RPMI7951 (cell line): ENCODE measurements at places on chromosomes 11 and 22. TPM values are rescaled to one million over a fixed set of nuclear protein-coding genes. Genes with fewer than 3 reads are reported as not detected.

GRK2 gene
- 22.0 and 32.9 TPM in 2 replicates for total RNA-seq

POTEH gene
- 0.24 and 0.29 TPM in 2 replicates for total RNA-seq

SPI1 gene
- total RNA-seq, result not detected in 2 replicates

BTG4 gene
- total RNA-seq, result 0.78 TPM in 1 of 2 replicates, not detected in the other

STX5 gene
- total RNA-seq, result 40.7 and 43.1 TPM in 2 replicates

OOSP1 gene
- total RNA-seq, result not detected in 2 replicates

PGA5 gene
- not detected in 2 replicates for total RNA-seq

NPTXR gene
- 0.12 and 0.39 TPM in 2 replicates for total RNA-seq

DNA sequence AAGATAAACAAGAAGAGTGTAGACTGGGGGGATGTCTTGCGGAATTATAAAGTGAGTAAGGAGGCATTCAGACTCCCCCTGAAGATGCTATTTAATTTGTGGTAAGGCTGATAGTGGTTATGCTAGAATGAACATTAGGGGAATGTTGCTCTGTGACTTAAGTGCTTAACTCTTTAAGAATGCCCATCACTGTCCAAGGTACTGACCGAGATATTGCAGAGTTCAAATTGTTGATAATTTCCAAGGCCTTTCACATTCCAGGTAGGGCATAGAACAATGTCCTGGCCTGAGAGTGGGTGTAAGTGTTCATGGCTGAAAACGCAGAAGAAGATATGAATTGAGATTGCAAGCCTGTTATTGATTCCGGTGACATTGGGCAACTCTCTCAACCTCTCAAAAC is 90.3 kb upstream of the SEZ6L start:
- DNase-seq, result peak; percentile 3

DNA sequence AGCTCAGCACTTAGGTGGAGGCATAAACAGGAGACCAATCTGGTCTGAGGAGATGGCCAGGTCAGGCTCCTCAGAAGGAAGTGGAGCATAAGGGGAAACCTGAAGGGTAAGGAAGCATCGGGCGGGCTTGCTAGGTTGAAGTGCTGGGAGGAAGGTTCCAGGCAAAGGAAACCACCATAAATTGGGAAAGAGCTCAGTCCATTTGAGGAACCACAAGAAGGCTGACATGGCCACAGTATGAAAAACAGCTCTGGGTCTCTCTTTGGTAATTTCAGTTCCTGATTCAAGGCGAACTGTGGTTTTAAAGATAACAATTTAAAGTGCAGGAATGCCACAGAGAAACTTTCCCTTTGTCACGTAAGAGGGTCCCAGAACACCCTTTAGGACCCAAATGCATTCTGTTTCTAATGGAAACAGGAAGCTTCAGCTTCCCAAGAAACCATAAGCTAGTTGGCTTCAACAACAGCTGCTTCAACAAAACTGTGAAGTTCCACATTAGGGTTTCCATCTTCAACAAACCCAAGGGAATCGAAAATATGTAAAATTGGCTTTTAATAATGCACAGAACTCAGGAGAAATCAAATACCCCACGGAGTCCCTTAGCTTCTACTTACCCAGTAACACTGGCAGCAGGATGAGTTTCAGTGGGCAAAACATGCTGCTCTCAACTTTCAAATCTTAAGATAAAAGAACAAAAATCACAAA is 10.4 kb downstream of the JAML start:
- DNase-seq, result no peak

- no peak for DNase-seq
These were observed 12.6 kb upstream of the NECTIN1 start for GRCh38 chr11:119741369-119742262.

DNA sequence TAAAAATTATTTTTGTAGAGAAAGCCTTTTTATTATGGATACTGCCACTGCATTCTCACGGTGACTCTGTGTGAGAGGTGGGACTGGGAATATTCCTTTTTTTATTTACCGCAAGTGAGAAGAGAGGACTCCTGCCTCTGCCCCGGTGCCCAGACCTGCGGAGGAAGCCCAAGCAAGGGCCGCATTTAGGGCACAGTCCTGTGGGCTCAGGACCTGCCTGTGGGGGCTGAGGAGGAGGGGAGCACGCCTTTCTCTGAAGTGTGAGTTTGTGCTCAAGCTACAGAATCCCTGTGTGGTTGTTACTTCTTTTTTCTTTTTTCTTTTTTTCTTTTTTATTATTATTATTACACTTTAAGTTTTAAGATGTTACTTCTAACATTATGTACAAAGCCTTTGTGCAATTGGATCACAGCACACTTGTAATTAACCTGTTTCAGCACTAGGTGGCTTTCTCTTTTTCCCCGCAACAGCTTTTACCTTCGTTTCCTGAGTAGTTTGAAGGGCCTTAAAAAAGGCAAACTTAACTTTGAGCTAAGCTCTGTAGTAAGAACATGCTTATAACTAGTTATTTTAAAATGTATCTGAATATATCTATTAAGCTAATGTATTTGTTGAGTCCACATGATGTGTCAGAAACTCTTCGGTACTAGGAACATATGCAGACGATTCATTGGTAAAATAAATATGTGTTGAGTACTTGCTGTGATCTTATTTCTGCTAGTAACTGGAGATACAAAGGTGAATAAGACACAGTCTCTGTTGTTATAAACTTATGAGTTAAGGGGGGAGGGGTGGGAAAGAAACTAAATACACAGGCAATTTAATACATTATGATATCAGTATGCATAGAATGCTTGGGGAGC is 18.3 kb downstream of the AMOTL1 start:
- peak; percentile 46 for DNase-seq

GRCh38 chr22:50604256-50605001 is 3.8 kb downstream of the MAPK8IP2 start:
- DNase-seq, result no peak

GRCh38 chr11:118785362-118785761 is 5.6 kb downstream of the DDX6 start:
- DNase-seq, result peak; percentile 50

- DNase-seq, result peak; percentile 98
These were observed 3.7 kb upstream of the MUC5AC start for GRCh38 chr11:1153951-1154493.

- no peak for DNase-seq
These were observed 766.3 kb upstream of the RAG2 start for GRCh38 chr11:37364246-37364839.

- DNase-seq, result peak; percentile 32
These were observed 23.9 kb upstream of the TCF20 start for GRCh38 chr22:42294034-42294985.

DNA sequence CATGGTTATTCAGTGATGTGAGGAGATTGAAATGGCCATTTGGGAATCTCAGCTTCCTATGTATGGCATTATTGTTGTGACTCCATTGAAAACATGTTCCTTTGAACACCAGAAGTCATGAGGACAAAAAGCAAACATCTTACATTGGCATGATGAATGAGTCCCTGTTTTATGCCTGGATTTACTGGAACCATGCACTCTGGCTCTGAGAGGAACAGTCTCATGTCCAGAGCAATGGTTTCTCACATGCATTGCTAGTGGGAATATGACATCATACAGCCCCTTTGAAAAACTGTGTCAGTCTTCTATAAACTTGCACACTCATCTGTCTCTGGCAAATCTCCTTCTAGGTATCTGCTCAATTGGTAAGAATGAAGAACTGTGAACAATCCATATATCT is 3.4 kb upstream of the KDM4F start:
- DNase-seq, result no peak

GRCh38 chr11:27246925-27247324 is 116.1 kb downstream of the CCDC34 start:
- DNase-seq, result no peak

DNA sequence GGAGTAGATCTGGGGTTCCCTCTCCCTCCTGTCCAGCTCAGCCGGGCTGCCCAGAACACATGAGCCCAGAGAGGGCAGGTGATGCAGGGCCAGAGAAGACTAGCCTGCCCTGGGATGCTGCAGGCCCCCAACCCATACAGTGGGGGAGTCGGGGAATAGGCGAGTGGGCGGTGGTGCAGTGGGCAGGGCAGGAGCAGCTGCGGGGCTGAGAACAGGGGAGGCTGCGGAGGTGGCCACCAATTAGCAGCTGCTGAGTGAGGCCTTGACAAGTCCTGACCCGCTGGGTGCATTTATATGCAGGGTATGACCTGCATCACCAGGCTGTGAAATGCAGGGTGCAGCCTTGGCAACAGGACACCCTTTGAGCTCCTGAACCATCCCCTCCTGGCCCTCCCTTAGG is 43.1 kb downstream of the NFAM1 start:
- DNase-seq, result no peak

DNA sequence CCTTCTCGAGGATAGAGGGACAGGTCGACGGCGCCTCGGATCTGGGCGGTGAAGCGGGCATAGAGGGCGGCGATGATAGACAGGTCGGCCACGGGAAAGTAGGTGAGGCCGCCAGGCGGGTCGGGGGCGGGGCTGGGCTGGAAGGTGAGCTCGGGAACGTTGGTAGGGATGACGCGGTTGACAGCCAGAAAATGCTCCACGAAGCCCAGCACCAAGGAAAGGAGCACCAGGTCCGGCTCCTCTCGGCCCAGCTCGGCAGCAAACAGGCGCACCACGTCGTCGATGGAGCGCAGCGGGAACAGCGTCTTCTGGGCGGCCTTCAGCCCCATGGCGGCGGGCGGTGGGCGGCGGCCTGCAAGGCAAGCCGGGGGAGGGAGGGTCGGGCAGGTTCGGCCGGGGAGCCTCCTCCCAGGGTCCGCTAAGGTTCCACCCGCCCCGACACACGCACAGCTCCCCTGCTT is 540 bp downstream of the MEN1 start:
- no peak for DNase-seq

DNA sequence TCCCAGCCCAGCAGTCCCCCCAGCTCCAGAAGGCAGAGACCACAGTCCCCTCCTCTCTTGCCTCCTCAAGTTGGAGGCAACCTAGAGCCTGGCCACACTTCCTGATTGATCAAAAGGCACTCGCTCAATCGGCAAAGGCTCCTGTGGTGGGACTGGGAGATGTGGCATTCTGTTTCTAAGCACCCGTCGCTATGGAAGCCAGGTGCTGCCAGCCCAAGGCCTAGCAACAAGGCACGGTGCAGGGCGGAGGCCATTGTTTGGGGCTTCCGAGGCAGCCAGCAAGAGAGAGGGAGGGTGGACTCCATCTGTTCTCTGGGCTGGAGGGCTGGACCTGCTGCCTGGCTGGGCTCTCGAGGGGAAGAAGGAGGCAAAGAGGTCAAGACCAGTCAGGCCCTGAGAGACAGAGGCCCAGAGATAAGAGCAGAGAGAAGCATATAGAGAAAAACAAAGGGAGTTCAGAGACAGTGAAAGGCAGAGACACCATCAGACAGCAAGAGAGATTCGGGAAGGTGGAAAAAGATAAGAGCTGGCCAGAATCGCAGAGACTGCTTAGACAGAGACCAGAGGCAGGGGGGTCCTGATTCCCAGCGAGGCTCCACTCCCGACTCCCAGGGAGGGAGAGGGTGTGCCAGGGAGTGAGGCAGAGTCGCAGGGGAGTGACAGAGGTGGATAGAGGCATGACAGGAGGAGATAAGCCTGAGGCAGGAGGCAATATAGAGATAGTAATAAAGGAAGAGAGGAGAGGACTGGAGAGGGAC is 21.2 kb downstream of the PDE2A start:
- no peak for DNase-seq

GRCh38 chr11:88402192-88402715 is 64.7 kb upstream of the CTSC start:
- DNase-seq, result peak; percentile 56

DNA sequence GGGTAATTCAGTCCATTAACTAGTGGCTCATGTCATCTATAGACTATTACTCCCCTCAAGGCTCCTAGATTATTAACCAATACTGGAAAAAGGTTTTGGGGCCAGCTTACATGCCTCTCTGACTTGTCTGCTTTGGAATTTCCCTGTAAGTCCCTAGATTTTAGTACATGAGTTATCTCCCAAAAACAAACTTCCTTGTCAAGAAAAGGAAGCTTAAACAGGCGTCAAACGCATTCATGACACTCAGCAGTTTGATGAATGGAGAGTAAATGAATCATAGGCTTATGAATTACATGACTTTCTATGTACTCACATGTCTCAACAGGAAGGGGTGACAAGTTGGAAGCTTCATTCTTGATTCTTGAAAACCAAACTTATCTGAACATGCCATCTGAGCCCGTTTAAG is 70.8 kb downstream of the BLID start:
- peak; percentile 77 for DNase-seq

DNA sequence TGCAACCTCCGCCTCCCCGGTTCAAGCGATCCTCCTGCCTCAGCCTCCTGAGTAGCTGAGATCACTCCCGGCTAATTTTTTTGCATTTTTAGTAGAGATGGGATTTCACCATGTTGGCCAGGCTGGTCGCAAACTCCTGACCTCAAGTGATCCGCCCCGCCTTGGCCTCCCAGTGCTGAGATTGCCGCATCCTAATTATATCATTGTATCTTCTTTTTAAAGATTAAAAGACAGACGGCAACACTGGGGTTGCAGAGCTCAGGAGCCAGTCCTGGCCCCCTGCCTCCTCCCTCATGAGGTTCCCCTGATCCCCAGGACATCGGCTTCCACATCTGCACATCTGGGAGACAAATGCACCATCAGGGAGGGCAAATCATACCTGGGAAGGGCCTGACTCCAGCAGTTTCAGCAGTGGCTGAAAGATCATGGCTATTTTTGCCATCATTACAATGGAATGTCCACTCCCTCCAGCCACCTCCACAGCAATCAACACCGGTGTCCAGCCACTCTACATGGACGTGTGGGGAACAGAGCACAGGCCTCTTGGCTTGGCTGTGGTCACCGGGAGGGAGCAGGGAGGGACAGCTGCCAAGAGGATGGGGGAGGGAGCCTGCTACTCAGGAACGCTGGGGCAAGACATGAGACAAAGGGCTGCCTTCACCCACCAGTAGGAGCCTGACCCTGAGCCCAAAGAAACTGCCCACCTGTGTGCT is 9.2 kb upstream of the CELSR1 start:
- DNase-seq, result peak; percentile 72

DNA sequence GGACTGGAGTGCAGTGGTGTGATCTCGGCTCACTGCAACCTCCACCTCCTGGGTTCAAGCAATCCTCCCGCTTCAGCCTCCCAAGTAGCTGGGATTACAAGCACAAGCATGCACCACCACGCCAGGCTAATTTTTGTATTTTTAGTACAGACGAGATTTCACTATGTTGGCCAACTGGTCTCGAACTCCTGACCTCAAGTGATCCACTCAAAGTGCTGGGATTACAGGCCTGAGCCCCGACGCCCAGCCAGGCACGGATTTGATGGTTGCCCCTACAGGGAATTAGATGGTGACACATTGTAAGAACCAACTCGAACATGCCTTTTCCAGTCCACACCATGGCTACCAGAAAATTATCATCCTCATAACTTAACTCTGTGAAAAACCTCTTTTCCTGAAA is 26.8 kb upstream of the RTL6 start:
- no peak for DNase-seq

DNA sequence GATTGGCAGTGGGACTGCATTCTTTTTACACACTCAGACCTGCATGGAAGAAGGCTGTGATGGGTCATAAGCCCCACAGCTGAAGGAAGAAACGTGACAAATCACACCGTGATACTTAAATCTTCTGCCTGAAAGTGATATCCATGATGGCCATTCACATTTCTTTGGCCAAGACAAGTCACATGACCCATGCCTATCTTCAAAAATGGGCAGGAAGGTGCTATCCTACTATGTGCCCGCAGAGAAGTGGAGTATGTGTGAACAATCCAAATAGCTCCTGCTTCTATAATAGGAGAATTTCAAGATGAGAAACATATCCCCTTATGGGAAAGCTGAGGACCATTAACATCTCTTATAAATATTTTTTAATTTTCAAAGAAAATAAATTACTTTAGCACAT is 56.6 kb upstream of the TEAD1 start:
- DNase-seq, result no peak
